Stimulated activated CD8-positive, alpha-beta memory T cell treated with anti-CD3 and anti-CD28 coated beads, Interleukin-4, amount 100 ng/mL, for 4 hours (primary cell): ENCODE measurements at places on chromosomes 11 and 22.

- DNase-seq = no peak
Observed at GRCh38 chr22:19242699-19243098, 48.8 kb downstream of the CLTCL1 start.

DNA sequence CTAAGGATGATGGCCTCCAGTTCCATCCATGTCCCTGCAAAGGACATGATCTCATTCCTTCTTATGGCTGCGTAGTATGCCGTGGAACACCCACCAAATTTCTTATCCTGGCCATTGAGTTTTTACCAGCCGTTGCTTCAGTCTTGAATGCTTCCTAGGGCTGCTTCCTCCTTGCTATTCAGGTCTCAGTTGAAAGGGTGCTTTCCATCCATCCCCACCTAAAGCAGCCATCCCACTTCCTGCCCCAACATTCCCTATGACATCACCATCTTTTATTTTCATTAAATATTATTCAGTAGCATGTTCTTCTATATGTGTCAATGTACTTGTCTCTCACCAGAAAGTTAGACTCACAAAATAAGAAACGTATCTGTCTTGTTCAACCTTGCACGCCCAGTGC is 40.7 kb upstream of the SLN start:
- no peak for DNase-seq

- no peak for DNase-seq
Observed at GRCh38 chr11:66639066-66639813, 737 bp downstream of the RBM4 start.

GRCh38 chr11:42271306-42271705 is 811.9 kb upstream of the LRRC4C start:
- no peak for DNase-seq

DNA sequence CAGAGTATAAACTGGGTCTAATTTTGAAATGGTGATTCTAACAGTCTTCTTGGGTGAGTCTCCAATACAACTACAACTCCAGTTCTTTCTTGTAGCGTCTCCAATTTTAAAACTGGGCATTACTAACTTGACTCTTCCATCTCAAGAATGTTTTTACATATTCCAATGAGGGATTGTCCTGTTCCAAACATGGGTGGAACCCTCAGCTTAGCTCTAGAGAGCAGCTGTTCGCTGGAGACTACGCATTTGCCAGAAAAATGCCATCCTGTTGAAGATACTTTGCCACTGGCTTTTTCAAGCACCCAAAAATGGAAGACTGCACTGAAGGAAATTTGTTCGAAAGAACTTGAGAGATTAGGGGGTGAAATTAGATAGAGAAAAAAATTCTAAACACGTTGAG is 870.0 kb downstream of the NTM start:
- no peak for DNase-seq

- no peak for DNase-seq
Observed at GRCh38 chr22:38347944-38348750, 30.9 kb upstream of the CSNK1E start.

GRCh38 chr11:12079726-12080556 is 30.4 kb upstream of the MICAL2 start:
- no peak for DNase-seq

- no peak for DNase-seq
Observed at GRCh38 chr22:46429325-46429853, 93.9 kb downstream of the TRMU start.

DNA sequence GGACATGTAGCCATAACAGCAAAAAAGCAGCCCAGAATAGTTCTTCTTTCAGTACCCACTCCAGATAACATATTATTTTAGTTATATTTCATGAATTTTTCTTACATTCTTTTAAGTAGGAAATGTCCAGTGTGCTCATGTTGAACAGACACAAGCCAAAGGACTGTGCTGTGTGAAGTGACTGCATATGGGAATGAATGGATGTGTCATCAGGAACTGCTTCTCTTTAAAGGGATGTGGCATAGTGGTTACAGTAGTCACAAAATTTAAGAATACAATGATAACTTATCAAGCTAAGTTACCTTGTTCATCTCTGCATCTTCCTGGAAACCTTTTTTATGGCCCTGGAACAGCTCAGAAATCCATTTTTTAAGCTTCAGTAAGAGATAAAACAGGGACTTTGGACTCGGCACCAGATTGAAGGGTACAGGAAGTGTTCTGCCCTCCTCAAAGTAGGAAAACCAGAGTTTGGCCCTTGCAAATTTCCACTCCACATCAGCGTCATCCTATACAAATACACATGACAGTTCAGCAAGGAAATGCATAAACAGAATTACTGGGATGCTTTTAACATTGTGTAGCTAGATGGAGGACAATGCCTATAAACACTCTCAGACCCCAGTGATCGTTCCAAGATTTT is 112.8 kb downstream of the TRPC6 start:
- DNase-seq = no peak

- no peak for DNase-seq
Observed at GRCh38 chr11:124346311-124346955, 26.4 kb upstream of the OR8D2 start.

DNA sequence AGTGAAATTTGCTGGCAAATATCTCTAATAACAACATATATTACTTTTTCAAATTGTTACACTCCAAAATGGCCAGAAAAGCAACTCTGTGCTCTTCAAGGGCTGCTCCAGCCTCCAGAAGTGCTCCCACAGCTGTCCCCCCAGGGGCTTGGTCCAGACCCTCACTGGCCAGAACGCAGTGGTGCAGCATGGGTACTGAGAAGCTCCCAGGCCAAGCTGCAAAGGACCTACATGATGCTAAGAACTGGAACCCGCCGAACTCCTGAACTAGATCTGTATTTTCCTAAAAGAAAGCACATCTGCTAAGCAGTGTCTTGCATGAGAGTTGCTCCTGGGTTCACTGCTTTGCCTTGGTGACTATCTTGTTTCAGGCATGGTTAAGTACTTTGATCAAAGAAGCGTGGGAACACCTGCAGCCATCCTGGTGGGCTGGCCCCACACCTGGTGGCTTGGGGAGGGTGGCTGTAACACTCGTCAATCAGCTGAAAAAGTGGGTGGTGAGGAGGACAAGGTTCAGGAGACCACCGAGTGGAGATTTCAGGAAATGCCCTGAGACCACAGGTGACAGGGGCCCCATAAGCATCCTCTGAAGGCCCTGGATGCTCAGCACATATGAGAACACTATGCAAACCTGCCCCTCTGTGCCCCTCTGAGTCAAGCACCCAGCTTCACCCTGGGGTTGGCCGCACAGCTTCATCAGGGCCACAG is 72.7 kb upstream of the PITPNB start:
- no peak for DNase-seq

- DNase-seq = no peak
Observed at GRCh38 chr11:12330485-12331231, 46.7 kb upstream of the PARVA start.

DNA sequence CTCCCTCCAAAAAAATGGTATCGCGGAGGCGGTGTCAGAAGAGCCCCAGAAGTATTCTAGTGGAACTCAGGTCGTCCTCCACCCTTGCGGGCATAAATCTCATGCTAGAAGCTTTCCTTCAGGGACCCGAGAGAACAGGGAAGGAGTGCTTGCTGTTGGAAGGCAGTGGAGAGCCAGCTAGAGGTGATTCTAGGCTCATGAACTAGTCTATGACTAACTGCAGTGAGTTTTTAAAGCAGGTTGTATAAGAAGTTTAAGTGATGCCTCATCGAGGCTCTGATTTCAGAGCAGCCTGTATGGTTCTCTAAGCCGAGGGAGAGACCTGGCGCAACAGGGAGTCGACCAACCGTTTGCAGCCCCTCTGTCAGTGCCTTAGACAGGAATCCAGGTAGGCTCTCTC is 85.7 kb downstream of the TBC1D22A start:
- DNase-seq = no peak

DNA sequence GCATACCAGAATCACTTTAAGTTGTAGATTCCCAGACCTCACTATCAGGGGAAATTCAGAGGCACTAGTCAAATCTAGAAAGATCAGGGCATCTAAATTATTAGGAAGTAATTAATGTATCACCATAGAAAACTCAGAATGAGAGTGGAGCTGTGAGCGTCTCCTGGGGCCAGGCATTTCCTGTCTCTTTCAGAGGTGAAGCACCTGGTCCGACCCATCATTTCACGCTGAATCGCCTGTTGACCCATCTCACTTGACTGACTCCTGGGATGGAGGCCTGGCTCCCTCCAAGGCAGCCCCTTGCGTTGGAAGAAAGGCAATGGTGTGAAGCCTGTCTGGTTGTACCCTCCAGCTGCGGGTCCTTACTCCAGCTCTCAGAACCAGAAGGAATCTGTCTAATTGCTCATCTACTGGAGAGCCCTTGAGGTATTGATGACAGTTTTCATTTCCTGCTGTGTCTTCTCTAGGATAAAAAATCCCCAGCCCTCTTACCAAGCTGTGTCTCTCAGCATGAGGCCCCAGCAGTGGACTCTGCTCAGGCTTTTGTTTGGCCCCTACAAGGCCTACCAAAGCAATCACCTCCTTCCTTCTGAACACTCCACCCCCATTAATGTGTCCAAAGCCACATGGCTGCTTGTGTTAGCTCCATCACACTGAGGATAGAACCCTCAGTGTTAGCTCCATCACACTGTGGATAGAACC is 93.2 kb upstream of the SYT13 start:
- DNase-seq = no peak

GRCh38 chr11:116600930-116601329 is 171.9 kb downstream of the BUD13 start:
- DNase-seq = no peak

DNA sequence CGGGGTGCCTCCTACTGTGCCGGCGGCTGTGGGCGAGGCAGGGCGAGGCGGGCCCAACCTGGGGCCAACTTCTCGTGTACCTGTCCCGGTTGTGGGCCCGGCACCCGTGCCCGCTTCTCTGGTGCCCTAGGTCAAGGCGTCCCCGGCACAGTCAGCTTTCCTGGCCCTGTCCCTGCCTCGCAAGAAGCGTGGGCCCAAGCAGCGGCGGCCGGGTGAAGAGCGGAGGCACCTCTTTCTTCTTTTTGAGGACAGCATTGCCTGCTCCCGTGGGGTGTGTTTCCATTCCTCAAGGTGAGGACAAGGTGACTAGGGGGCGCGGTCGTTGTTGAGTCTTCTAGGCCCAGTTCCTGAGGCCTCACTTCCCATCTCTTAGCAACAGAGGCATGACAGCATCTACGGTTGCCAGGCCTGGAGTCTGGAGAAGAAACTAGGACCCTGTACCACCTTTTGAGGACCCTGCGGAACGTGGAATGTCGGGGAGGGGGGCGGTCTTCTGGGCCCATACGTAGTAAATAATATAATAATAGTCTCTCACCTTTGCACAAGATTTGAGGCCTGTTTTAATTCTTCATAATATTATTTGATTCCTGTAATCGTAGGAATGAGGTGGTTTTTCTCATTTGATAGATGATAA is 418 bp downstream of the ACO2 start:
- DNase-seq = no peak

DNA sequence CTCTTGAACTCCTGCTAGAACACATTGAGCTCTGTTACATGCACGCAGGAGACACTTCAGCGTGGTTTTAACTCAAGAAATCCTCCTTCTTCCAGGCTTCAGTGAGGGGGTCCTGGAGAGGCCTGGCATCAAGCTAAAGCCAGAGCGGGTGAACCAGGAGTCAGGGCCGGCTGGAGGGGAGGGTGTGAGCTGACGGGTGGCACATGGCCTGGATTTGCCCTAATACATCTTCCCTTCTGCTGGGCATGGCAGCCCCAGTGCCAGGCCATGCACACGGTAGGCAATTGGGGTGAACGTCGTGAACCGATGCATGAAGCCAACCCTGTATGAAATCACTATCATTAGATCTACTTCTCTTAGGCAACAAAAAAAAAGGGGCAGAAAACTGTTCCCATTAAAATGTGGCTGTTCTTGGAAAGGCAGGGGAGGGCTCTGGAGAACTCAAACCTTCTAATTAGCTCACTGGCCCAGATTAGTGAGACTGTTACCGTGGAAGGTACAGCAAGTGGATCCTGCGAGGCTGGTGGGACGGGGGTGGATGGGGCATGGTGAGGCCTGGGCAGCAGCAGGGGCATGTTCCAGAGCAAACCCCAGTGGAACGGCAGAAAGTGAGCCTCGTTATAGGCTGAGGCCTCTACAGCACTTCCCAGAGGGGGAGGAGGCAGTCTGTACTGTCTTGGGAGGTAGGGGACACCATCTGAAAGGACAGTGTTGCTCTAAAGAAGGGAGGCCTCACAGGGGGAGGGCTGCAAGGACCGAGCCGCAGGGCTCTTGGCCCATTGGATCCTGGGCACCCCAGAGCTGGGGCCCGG is 10.6 kb downstream of the IFT27 start:
- no peak for DNase-seq

- DNase-seq = no peak
Observed at GRCh38 chr22:44398856-44399837, 86.4 kb upstream of the SHISAL1 start.

GRCh38 chr22:20968281-20968977 is 1.4 kb downstream of the AIFM3 start:
- DNase-seq = no peak

DNA sequence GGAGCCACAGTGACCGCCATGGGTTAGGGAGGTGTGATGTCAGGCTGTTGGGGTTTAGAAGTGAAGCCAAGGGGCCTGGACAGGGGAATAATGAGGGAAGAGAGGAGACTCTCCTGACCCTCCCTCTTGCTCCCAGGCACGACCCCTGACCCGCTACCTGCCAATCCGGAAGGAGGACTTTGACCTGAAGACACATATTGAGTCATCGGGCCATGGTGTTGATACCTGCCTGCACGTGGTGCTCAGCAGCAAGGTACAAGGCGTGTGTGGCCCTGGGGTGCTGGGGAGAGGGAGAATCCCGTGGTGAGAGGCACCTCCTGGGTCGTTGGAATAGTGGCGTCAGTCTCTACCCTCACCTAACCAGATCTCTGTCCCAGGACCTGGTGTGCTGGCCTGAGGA is 29.5 kb downstream of the TREH start:
- no peak for DNase-seq

GRCh38 chr11:75204685-75205563 is 35.6 kb upstream of the TPBGL start:
- peak; percentile 57 for DNase-seq

DNA sequence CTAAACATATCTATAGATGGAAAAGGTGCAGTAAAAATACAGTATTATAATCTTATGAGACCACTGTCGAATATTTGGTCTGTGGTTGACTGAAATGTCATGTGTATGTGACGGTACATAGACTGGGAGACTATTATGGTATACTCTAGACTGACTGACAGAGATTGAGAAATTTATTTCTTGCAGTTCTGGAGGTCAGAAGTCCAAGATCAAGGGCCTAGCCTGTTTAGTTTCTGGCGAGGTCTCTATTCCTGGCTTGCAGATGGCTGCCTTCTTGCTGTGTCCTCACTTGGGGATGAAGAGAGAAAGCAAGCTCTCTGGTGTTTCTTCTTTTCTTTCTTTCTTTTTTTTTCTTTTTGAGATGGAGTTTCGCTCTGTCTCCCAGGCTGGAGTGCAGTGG is 7.3 kb upstream of the OSBP2 start:
- DNase-seq = no peak

DNA sequence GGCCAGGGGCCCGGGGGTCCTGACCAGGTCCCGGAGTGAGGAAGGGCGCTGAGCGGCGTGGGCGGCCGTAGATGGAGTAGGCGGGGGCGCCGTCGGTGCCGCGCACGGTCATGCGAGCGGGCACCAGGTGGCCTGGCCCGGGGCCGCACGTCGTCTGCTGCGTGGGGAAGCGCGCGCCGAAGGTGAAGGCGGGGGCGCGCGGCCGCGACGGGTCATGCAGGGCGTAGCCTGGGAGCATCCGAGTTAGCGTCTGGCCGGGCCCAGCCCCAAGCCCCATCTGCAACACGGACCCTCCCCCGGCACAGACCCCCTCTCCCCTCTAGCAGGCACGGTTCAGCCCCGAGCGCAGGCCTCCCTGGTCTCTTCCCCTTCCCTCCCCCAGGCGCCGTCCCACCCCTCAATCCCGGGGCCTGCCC is 1.7 kb upstream of the TYMP start:
- DNase-seq = peak; percentile 43

- no peak for DNase-seq
Observed at GRCh38 chr11:73287400-73288101, 15.4 kb downstream of the P2RY6 start.

- DNase-seq = no peak
Observed at GRCh38 chr11:64028398-64029115, 7.2 kb upstream of the FLRT1 start.
